AG04449 (cell line): ENCODE measurements at places on chromosomes 7 and 10.

GRCh38 chr10:49052069-49052468 lies 63.3 kb downstream of the VSTM4 start:
- DNase-seq: no peak

GRCh38 chr10:133534417-133534816 lies 7.3 kb downstream of the CYP2E1 start:
- DNase-seq: no peak

GRCh38 chr7:44262031-44262430 lies 61.3 kb downstream of the YKT6 start:
- DNase-seq: no peak

DNA sequence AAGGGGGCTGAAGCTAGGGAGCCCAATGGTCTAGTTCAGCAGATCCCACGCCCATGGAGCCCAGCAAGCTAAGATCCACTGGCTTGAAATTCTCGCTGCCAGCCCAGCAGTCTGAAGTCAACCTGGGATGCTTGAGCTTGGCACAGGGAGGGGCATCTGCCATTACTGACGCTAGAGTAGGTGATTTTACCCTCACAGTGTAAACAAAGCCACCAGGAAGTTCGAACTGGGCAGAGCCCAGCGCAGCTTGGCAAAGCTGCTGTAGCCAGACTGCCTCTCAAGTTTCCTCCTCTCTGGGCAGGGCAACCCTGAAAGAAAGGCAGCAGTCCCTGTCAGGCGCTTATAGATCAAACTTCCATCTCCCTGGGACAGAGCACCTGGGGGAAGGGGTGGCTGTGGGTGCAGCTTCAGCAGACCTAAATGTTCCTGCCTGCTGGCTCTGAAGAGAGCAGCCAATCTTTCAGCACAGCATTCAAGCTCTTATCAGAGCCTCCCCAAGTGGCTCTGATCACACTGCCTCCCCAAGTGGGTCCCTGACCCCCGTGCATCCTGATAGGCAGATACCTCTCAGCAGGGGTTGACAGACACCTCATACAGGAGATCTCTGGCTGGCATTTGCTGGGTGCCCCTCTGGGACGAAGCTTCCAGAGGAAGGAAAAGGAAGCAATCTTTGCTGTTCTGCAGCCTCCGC lies 167.8 kb downstream of the CCDC71L start:
- DNase-seq: no peak

DNA sequence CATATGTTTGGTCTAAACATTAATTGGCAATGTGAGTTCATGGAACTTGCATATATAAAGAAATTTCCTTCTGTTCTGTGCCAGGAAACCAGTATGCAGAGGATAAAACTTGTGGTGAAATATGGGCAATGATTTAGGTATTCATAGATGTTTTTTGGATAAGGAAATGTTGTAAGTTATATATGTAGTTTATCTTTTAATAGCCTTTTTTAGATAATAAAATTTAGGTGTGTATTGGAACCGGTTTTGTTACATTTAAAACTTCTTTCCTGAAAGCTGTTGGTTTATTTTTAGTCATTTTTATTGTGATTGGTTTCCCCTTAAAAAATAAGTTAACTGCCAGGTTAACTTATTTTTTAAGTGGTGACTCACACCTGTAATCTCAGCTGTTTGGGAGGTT lies 22.1 kb downstream of the TAX1BP1 start:
- no peak for DNase-seq

DNA sequence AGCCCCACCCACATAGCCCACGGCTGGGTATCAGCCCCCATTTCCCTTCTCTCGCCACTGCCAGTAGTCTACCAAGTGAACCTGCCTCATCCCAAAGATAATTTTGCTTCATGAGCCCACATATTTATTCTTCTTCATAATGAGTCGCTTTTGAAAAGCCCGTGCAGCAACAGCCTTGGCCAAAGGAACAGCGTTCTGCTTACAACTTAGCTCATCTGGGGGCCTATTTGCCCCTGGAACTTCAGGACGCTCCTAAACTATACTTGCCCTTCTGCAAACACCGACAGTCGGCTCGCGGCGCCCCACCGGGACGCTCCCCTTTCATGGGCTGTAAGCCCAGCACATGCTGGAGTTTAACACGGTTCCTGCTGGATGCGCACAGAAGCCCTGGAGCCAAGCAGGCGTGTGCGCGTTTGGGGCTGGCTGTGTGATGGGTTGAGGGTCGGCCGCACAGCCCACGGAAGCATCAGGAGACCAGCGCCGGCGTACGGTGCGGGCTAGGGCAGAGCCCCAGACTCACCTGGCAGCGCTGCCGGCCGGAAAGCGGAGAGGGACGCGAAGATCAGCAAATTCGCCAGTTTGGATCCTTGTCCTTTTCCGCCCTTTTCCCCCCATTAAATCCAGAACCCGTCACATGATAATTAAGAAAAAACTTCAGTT lies 370 bp downstream of the TMEM60 start:
- DNase-seq: no peak

DNA sequence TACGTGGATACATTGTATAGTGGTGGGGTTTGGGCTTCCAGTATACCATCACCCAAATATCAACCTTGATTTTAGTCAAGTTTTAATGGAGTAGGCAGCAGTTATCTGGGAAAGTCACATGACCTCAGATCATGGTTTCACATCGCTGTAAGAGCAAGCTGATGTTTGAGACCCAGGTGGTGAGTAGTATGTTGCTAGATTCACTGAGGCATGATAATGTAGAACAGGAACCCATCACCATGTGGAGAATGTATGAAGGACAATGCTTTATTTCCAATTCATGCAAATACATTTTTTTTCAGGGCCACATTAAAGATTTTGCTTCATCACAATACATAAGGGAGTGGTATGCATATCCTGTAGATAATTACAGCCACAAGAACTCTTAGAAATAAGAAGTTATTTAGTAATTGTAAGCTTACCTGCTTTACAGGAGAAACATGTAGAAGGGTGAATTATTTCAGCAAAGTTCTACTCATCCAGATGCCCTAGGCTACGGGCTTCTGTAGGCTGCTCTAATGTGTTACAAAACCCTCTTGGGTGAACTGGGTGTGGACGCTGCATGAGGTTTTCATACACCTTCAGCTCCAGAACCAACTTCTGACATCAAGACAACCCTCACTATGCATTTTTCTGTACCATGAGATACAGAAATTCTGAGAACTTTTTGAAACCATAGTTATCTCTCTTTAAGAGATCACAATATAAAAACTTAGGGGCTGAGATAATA lies 27.6 kb upstream of the LAMB4 start:
- no peak for DNase-seq

GRCh38 chr7:39624935-39625694 lies 1.7 kb downstream of the RALA start:
- DNase-seq: no peak

DNA sequence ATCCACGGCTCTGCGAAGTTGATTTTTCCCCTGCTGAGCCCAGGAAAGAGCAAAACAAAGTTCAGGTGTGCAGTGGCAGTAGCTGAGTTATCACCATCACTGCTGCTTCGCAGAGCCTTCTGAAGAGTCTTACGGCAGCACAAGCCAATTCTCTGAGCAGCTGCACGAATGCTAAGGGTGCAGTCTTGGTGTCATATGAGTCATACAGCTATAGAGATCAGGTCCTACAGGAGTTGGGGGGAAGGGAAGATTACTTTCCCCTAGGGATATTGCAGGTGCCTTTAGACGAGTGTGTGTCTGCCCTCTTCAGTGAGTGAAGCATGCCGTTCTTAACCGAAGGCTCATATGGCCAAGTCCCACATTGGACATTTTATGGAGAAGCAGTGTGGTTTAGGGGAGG lies 227.8 kb downstream of the CELF2 start:
- DNase-seq: no peak

DNA sequence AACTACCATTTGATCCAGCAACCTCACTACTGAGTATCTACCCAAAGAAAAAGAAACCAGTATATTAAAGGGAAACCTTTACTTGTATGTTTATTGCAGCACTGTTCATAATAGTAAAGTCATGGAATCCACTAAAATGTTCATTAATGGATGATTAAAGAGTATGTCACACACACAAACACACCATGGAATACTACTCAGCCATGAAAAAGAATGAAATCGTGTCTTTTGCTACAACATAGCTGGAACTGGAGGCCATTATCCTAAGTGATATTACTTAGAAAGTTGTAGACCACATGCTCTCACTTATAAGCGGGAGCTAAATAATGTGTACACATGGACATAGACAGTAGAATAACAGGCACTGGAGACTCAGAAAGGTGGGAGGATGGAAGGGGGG lies 203.0 kb upstream of the SLC26A5 start:
- no peak for DNase-seq

DNA sequence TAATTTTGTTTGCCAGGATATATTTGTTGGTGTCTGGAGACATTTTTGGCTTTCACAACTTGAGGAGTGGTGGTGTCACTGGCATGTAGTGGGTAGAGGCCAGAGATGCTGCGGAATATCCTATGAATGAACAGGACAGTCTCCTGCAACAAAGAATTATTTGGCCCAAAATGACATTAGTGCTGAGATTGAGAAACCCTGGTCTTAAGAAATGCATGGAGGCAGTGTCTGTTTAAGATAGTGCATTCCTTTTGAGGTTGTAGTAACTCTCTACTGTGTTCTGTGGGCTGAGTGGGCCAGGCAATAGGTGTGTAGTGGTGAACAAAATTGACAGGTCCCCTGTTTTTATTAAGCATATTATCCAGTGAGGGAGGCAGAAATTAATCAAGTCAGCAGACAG lies 165.5 kb downstream of the CDK14 start:
- no peak for DNase-seq

- no peak for DNase-seq
Observed at GRCh38 chr7:130227883-130228575, 20.4 kb downstream of the SSMEM1 start.

- DNase-seq: no peak
Observed at GRCh38 chr10:79933961-79934360, 14.9 kb downstream of the SFTPD start.
